ENCODE measurements at places on chromosomes 2 and 18.

- peak; percentile 55 for DNase-seq
Measured at GRCh38 chr2:228039752-228040534, 141.5 kb downstream of the SPHKAP start.

DNA sequence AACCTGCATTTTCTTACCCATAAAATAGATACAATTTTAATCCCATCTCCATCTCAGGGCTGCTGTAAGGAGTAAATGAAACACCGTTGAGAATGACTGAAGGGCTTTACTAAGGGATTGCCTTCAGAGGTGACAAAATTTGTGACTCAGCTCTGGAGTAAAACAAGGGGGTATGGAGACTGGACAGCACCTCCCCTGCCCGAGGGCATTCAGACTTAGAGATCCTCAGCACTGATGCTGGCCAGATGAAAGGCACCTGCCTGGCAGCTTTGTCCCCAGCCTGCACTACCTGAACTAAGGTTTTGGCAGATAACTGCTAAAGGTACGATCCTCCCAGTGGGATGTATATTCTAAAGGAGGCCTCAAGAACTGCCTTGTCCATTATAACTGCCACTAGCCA, 105.9 kb upstream of the STPG4 start:
- no peak for DNase-seq

DNA sequence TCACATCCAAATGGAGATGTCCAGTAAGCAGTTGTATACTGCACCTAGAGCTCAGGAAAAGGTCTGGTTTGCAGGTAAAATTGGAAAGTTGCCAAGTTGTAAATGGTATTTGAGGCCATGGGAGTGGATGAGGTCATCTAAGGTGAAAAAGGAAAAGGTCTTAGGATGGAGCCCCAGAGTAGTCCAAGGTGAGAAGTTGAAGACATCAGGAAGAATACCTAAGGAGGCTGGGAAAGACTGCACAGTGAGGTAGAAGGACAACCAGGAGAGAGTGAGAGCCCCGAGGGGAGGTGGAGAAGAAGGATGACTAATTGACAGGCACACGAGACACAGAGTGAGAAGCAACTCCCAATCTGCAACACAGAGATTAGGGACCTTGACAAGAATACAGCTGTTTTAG, 10.7 kb downstream of the DPP4 start:
- DNase-seq: no peak

DNA sequence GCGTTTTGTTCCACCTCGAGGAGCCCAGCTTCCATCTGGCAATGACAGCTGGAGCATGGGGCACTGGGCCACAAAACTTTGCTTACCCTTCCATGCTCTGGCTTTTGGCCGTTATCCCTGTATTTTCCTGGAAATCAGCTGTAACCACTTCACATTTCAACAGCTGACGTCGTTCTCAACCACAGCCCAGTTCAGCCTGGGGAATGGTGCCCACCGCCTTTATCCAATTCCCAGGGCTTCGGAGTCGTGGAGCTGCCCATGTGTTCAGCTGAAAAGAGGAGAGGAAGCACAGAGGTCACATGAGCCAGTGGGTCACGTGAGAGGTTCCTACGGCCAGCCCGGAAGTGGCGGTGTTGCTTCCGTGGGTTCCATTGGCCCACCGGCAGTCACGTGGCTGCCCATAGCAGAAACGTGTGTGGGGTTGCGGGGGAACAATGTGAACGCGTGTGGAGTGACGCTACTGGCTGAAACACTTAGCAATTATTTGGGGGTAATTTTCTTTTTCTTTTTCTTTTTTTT, 16.7 kb upstream of the EDAR start:
- DNase-seq: no peak

GRCh38 chr2:178345951-178346350, 105.0 kb downstream of the PRKRA start:
- no peak for DNase-seq

GRCh38 chr2:241637018-241637794, at the start of the genes ATG4B and THAP4:
Gene ATG4B, plus strand, starts transcription at chr2:241637693. Its CDS starts 22 bp downstream, at chr2:241637715.
Gene THAP4, minus strand, starts transcription at chr2:241637158. Its CDS starts 141 bp downstream, at chr2:241637017.
- peak; percentile 64 for DNase-seq

GRCh38 chr2:222208010-222208690, 90.6 kb downstream of the PAX3 start:
- DNase-seq: no peak

DNA sequence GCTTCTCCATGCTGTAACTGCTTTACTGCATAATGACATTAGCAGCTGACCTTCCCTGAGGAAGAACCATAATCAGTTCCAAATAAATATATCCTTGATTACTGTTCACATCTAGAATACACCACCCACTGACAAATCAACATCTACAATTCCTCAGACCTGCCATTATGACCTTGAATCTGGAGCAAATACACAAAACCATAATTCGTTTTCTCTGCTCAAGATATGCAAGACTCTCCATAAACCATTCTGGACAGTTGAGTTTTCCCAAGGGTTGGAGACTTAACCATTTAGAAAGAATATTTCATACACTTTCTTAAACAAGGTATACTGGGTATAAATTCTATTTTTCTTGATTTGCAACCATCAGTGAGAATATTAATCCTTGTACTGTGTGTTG, 11.8 kb downstream of the C2orf76 start:
- DNase-seq: no peak

DNA sequence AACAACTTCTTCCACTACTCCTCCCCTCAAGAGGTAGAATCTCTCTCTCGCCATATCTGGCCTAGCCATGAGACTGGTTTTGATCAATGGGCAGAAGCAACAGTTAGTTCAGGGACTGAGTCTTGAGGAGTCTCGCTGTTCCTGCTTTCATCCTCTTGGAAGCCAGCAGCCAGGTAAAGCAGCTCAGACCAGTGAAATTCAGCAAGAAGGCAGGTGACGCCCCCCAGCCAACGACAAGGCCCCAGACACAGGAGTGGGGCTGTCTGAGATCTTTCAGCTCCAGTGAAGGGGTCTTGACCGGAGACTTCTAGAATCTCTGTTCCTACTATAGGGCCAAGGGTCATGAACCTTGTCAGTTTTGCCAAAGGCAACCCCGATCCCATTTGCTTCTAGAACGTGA, 39.7 kb upstream of the ACAA2 start:
- DNase-seq: no peak

GRCh38 chr2:186024921-186025320, 286.3 kb downstream of the FSIP2 start:
- no peak for DNase-seq

DNA sequence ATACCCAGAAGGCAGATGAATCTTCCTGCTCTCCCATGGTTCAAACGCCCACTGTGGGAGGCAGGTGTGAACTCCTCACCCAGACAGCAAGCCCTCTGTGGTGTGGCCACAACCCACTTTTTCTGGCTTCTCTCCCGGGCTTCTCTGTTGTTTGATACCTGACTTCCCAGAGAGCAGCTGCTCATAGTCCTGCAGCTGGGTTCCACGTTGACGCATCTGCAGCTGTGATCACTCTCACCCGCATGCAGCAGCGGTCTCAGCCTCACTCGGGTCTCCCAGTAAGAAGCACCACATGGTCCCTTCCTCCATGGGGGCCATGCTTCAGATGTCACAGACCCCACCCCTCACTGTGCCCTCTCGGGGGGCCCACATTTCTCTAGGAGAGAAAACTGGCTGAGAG, 3.5 kb downstream of the ASPRV1 start:
- DNase-seq: peak; percentile 87

DNA sequence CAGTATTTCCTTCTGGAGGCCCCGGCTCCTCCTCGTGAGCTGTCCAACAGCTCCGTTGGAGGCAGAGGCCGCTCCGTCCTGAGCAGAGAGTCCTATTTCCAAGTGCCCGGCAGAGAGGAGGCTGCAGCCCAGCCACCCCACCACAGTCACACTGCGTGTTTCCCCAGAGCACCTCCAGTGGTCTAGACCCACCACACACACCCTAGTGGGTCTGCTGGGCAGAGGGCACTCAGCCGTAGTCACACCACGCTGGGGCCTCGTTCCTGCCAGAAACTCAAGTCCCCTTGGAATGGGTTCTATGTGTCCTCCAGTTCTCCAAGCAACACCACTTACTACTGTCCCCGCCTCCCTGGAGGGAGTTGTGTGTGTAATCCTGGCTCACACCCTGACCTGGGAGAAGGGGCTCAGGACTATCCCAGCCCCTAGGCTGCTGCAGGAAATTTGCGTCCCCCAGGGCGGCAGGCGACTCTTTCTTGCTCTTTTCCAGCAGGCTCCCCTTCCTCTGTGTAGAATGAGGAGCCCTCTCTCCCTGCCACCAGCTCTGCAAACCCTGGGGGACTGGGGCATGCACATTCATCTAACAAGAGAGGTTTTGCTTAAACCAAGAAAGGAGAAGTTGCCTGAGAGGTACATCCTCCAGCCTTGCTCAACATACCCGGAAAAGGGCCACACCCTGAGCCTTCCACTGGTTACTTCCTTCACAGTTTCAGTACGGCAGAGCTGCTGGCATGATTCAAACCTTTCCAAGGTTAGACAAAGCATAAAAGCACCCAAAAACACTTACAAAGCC, 114.1 kb downstream of the NDUFA10 start:
- no peak for DNase-seq

All from SHP77 (cell line).